ENCODE measurements at places on chromosomes 7 and 10.

- no peak for DNase-seq
Observed at GRCh38 chr10:125232841-125233240, 72.5 kb upstream of the CTBP2 start.

- peak; percentile 99 for DNase-seq
Observed at GRCh38 chr10:103396067-103396788, at the start of the genes ATP5MK and PDCD11. Gene ATP5MK (minus strand): TSS chr10:103396475. CDS start chr10:103392457, 4,018 bp downstream. Gene PDCD11 (plus strand): TSS chr10:103396626. CDS start chr10:103398427, 1,801 bp downstream.

DNA sequence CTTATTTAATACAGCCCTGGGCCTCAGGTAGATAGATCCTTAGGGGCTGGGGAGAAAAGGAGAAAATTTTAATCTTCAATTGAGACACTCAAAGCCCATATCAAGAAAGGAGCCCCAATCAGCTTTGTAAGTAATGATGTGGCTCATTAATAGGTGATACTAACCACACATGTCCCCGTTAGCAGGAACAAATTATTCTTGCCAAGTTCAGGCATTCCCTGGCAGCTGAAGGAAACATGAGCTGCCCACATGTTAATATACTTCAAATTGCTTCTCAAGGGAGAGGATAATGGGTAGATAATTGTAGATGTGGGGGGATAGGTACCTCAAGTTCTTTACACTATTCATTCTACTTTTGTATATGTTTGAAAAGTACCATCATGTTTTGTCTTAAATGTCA lies 14.5 kb downstream of the IFIT5 start:
- DNase-seq = no peak

GRCh38 chr7:42690794-42691639 lies 220.9 kb downstream of the C7orf25 start:
- DNase-seq = no peak

DNA sequence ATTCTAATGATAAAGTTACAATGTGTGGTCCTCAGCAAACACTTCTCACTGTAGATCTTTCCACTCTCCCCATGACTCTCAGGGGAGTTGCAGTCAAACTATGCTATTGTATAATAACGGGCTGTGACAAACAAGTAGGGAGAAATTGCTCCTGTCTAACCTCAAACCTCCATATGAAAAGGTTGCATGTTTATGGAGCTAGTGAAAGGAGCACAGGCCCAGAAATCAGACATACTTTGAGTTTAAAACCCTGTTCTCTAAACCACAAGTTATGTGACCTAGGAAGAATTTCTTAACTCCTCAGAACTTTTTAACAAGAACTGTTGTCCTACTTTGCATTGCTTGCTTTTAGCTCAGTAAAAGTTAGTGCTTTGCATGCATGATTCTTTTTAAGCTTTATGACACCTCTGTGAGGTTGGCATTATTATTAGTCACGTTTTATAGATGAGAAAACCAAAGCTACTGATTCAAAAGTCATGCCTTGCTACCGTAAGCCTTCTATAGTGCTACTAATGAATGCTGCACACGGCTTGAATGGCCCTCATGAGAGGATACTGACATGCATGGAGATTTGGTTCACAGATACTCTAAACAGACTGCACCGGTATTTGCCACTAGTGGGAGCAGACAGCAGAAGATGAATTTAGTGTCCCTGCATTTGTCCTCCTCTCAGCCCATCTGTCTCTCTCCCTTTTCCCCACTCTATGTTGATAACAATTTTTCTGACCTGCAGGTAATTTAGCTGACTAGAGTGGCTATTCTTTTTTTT lies 129.5 kb upstream of the PCGF5 start:
- DNase-seq = no peak

- no peak for DNase-seq
Observed at GRCh38 chr7:127226685-127227374, 25.9 kb downstream of the GRM8 start.

DNA sequence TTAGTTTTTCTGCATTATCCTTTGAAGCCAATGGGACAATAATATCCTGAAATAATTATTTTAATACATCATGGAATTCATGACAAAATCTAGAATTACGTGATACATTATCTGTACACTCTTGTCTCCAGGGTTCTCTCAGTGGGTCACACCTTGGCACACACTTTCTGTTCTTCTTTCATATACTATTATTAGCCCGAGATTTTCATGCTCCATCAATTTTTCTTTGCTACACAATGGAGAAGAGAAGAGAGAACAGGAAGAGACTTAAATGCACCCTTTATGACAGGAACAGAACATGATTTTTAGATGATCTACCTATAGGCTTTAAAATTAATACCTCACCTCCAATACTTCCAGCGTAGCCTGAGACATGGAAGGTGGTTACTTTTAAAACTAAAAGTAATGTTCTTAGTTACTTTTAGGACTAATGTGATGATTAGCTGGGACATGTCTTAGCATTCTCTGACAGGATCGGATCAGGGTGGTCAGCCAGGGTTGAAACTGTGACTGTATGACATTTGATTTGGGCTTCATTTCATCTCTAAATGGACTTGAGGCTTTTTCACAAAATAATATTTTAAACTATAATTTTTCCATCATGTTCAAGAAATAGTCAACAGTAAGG lies 148.2 kb upstream of the WNT16 start:
- DNase-seq = no peak

DNA sequence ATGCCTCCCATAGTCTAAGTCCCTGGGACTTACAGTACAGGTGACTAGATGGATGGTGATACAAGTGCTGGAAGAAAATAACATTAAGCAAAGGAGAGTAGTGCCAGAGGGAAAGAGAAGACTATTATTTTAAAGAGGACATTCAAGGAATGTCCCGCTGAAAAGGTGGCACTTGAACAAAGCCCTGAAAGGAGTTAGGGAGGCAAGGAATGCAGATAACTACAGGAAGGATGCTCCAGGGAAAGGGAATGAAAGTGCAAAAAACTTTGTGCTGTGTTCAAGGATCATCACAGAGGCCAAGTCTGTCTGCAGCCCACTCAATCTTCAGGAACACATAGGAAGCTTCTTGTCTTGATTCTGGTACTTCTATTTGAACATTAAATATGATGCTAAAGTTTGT lies 14.9 kb downstream of the ANKMY2 start:
- DNase-seq = no peak
